ENCODE measurements at places on chromosomes 3 and 15.

DNA sequence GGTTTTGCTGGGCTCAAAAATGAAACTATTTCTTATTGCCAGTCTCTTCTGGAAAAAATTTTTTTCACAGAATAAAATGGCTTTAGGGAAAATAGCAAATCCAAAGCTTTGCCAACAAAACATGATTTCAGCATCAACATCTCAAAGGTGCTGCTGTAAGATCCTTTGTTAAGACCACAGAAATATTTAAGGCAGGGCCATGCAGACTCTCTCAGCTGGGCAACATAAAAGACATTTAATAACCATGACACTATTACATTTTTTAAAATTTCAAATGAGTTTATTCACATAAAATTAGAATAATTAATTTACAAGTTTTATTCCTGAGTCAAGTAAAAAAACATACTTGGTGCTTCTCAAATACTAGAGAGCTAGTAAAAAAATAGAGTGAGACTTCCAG lies 527.1 kb upstream of the DPPA4 start:
- no peak for DNase-seq

DNA sequence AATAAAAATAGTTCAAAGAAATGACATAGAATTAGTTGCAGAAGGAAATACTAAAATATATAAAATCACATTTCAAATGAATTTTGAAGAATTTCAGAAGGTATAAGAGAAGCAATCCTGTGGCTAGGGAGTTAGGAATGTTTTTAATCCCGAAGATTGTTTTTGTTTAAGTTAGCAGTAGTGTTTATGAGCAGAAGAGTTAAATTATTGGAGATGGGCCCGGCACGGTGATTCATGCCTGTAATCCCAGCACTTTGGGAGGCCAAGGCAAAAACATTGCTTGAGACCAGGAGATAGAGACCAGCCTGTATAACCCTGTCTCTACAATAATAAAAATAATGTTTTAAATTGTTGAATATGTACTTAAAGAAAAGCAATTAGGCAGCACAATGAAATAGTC lies 432.5 kb downstream of the MFSD1 start:
- peak; percentile 73 for DNase-seq

DNA sequence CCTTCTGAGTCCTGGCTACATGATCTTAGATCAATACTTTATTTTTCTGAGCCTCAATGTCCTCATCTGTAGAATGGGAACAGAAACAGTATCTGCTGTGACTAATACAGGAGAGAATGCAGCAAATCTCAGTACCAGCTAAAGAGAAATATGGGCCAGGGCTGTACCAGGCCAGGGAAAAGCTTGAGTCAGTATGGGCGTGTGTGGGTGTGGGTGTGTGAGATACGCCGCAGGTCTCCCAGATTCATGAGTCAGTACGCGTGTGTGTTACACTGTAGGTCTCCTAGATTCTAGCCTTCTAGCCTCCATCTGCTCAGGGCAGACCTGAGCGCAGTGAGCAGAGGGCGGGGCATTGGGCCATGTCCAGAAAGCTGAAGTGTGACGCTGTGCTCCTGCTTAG lies 15.2 kb downstream of the GNAI2 start:
- DNase-seq = peak; percentile 82

DNA sequence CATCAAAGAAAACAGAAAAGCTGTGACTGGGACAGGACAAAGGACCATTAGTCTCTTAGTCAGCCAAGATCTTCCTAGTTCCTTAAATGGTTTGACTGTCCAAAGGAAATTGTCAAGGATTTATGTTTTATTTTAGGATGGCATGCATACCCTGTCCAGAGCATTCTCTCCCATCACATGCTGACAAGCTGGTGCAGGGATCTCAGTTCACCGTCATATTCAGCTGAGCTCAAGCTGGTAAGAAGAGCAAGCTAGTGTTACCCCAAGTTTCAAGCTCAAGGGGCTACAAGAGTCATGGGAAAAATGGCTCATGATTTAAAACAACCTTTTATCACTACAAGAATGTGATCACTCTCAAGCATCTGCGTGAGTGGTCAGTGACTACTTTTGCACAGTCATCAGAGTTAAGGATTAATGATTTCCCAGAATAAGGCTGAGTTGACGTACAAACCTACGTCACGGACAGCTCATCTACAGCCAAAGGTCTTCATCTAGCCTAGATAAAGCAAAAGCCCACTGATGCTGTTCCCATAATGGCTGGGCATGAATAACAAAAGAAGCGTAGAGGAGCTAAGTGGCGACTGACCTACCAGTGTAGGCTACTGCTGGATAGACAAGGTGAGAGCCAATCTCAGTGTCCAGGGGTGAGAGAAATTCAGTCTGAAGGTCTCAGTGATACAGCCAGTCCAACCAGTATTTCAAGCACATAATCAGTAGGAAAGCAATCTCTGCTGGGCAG lies 157.5 kb downstream of the GABRB3 start:
- no peak for DNase-seq

DNA sequence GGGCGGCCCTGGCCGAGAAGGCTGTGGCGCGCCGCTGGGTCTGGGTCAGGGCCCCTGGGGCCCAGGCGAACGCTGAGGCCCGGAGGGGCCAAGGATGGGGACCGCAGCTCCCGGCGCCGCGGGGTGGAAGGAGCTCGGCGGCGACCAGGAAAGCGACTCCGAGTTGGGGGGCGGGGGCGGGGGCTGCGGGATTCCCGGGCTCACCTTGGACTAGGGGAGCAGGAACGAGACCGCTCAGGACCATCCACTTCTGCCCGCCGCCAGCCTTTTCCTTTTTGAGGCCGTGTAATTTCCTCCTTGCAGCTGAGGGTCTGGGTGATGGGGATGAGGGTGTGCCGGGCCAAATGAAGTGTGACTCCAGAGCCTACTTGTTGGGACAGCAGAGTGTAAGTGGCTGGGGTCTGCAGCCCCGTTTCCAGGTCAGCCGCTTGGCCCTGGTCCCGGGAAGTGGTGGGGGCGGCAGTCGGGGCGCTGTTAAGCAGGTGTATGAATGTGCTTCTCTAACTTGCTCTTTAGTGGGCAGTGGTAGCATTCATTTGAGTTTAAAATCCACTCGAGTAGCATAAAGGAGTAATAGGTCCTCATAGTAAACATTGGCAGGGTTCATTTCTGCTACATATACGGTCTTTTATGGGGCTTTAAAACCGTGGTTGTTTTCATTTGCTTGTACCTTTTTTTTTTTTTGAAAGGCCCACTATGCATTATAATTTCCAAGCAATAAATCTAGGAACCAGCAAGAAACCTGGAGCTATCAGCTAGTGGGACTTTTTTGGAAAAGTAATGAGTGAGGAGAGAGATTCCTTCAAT lies 717 bp downstream of the PXK start:
- no peak for DNase-seq

DNA sequence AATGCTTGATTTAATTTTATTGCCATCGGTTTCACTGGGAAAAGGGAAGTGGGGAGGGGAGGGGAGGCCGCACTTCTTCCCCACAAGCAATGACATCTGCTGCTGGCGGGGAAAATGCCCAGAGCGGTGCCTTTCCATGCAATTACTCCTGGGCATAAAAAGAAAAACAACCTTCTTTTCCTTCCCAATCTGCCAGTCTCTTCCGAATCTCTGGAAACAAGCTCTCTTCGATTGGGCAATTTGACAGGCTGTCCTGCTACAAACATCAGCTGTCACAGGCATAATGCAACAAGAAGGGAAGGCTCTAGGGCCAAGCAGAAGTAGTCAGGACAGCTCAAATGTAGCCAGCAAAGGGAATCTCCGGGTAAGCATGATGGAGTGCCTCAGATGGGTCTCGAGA lies 93.4 kb upstream of the STRIT1 start:
- no peak for DNase-seq

DNA sequence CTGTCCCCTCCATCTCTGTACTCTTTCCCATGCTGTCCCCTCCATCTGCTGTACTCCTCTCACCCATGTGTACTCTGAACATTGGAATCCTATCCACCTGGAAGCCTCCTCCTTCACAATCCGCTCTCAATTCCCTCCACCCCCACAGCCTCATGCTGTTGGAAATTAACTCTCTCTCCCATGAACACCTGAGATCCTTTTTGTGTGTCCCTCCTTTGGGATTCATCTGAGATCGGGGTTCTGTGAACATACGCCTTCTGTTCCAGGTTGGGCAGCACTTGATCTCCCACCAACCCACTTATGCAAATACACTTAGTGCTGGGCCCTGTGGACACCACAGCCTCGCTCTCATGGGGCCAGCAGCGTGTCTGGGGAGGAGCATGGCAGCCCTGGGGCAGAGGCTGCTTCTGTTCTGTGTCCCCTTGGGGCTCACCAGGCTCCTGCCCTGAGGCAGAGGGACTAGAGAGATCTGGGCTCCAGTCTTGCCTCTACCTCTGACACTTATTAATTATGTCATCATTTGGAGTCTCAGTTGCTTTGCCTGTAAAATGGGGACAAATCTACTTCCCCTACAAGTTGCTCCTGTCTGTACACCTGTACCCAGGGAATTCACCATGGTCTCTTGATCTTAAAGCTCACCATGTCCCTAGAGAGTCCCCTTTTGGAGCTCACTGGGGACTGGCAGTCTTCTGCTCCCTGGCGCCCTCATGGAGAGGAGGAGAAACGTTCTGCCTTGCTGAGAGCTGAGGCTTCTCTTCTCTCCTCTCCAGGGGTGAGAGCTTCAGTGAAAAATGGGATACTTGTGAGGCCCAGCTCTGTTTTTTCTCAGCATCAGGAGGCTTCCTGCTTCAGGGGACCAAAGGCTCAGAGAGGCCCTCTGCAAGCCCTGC lies 42.7 kb downstream of the ITGA11 start:
- no peak for DNase-seq

DNA sequence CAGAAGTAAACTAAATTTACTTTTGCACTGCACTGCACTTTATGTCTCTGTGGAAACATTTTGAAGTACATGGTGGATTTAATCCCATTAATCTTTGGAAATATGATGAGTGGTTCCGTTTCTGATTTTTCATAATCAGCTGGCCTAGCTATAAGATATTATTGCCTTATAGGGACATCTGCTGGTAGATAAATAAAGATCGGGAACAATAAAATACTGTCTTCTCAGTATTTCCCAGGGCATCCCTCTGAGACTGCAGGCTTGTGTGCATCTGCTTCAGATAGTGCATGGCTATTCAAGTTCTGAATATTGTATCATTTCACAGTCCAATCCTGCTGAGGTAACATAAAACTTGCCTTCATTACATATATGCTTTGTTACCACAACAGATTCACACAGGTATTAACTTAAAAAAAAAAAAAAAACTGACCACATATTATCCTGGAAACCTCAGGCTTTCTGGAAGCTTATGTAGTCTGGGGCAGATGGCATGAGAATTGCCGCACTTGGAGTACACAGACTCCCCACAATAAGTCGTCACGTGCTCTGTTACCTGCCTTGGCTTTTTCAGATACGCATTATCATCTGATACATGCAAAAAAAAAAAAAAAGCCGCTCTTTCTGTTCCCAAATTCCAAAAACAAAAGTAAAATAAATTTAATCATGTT lies 330.8 kb upstream of the AGTR1 start:
- no peak for DNase-seq

Measured in dermis microvascular lymphatic vessel endothelial cell (primary cell).